ENCODE measurements at places on chromosomes 7 and 10.

DNA sequence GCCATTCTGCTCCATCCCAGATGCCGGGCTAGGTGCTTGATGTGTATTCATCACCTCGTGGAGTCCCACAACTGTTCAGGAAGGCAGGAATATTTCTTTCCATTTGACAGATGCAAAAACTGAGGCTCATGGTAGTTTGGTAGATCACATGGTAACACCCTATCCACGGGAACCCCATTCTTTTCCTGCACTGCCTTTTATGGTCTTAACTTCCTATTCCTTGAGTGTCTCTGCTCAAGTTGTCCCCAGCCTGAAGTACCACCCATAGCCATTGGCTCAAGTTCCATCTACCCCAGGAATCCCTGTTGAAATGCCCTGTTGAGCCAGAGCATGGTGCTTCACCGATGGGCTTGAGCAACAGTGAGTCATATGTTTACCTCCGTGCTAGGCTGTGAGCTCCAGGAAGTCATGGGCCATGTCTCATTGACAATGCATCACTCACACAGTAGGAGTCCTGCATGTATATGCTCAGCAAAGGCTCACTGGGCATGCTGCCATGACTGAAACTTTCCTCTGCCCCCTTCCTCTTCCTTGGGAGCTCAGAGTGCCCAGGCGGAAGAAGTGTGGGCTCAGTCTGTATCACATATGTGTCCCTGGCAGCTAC, 71.7 kb upstream of the ADAM12 start:
- DNase-seq = peak; percentile 57

GRCh38 chr10:18122753-18123152, 17.5 kb upstream of the CACNB2 start:
- DNase-seq = no peak

DNA sequence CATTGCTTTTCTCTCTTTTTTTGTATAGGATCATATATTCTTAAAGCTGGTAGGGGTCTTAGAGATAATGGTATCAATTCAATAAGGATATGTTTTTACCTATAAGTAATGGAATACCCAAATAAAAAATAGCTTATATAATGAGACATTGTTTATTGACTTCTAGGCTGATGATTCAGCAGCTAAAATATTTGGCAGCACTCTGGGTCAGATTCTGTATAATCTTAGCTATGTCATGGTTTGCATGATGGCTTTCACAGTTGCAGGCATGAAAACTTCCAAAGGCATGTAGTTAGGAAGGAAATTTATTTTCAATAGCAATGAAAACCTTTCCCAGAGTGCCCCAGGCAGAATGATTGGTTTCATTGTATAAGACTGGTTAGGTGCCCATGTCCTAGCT, 32.1 kb upstream of the A1CF start:
- no peak for DNase-seq

- no peak for DNase-seq
Measured at GRCh38 chr10:96257944-96258343, 13.4 kb downstream of the BLNK start.

GRCh38 chr7:134565643-134566136, 16.8 kb downstream of the AKR1B15 start:
- DNase-seq = peak; percentile 49

- no peak for DNase-seq
Measured at GRCh38 chr10:33773886-33774480, 439.5 kb upstream of the NRP1 start.

GRCh38 chr7:67593794-67594193, 597.2 kb downstream of the TYW1 start:
- DNase-seq = no peak

DNA sequence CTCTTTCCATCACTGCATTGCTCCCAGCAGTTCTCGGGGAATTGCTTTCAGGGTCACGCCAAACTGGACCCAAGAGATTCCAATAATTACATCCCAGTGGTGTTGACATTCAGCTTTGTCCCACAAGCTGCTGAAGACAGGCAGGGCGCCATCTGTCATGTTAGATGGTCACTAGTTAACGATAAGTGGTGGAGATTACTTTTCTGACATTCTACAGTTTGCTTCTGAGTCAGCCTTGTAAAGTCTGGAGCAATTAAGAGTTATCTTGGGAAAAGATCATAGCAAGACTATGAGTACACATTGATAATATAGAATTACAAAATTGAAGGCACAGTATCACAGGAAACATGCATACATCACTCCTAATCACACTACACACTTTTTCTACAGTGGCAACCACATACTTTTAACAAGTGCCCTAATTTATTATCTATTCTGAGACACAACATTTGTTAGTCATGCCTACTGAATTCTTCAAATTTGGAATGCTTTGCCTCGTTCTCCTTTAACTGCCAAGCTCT, 41.9 kb downstream of the SEMA3C start:
- DNase-seq = no peak

DNA sequence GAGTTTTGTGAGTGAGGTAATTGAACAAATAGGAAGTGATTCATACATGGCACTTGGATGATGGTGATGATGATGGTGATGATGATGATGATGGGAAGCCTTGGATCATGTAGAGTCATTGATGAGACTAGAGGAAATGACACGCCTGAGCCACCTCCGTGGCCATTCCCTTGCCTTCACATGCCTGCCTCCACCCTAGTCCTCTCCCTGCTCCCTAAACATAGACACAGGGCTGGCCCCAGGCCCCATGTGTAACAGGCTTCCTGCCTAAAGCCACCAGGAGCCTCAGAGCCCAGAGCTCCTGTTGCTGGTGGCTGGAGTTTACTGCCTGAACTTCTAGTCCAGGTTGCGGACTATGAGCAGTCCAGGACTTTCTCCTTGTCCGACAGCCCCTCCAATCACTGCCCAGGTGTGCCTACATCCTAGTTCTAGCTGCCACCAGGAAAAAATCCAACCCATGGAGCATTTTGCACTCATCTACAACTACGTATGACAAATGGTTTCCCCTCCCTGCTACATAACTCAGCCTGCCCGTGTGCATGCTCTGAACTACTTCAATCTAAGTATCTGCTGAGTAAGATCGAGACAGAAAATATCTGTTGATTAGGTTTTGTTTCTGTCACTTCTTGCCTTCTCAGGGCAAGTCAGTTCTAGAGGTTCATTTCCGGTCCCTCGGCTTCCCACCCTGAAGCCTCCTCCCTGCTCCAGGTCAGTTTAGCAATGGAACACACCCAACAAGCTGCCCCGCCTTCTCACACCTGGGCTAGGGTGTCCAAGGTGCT, 35.5 kb upstream of the KDM7A start:
- no peak for DNase-seq

GRCh38 chr10:76974017-76974691, 663.5 kb downstream of the KCNMA1 start:
- DNase-seq = peak; percentile 27

DNA sequence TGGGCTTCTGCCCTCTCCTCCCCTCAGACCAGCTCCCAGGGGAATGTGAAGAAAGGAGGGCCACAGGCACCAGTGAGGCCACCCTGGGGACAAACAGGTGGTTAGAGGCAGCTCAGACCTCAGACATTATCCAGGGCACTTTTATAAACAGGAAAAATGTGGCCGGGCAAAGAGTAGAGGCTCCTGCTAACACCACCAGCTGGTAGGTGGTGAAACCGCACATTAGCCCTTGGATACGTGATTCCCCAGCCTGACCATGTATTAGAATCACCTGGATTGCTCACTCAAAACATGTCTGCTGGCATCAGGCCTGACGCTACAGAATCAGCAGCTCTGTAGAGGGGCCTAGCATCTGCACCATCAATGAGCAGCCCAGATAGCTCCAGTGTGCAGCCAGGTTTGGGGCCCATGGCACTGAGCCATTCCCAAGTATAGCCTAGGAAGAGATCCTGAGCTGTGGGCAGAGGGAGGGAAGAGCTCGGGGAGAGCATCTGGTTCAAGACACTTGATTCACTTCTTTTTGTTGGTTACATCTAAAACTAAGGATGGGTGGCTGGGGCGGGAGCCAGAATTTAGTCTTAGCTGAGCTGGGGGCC, 37.1 kb downstream of the GPR26 start:
- no peak for DNase-seq

GRCh38 chr10:14141283-14141682, 189.4 kb downstream of the FRMD4A start:
- no peak for DNase-seq

DNA sequence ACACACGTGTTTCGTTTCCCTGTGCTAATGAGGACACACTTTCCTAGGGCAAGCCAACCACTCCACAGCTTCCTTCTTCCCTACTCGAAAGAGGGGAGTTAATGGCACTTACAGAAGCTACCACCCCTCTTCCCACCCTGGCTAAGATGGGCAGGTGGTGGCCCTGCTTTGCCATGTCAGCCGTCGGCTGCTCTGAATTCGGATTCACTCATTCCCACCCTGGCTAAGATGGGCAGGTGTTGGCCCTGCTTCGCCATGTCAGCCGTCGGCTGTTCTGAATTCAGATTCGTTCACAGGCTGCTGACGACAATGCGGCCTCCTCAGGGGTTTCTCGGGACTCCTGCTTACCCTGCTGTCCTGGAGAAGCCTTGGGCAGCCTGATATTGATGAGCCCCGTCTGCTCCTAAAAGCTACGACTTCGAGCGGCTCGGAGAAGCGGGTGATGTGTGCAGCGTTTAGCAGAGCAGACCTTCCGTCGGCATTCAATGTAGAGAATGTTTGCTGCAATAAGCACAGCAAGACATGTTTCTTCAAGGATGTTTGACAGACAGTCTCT, 56.2 kb upstream of the PPP2R2D start:
- no peak for DNase-seq

GRCh38 chr10:32241946-32242345, 105.0 kb downstream of the EPC1 start:
- no peak for DNase-seq

DNA sequence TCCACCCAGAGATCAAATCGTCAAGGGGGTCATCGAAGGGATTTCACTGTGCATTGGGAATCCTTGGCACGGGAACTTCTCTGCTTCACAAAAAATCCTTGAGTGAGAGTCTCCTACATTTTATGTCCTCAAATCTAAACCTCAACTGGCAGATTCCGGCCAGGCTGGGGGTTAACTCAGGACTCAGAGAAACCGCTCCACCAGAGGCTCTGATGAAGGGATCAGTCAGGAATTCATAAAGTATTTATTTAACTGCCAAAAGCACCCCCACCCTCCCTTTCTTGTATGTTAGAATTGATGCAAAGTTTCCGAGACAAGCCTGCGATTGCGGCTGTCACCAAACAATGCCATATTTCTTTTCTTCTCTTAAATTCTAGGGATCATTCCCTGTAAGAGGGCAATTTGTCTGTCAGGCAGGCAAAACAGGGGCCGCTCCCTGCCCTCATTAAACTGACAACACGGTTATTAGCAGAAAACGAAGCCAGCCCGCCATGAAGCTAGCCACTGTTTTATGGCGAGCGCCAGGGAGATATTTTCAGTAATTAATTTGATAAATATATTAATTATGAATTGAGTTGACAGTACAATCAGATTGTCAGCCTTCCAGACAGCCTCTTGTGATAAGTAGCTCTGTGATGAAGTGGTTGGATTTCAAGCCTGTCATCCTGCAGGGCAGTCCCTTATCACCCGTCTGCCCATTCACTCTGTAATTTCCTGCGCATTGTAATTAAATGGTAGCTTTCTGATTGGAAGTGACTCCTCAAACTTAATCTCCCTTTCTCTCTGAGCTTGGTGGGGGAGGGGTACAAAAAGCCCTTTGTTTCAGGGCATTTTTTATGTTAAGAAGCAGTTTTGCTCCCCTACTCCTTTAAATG, 153.0 kb upstream of the GPR26 start:
- no peak for DNase-seq

GRCh38 chr10:104447906-104448305, 94.3 kb downstream of the CFAP58 start:
- DNase-seq = no peak

GRCh38 chr7:79741684-79742083, 288.2 kb upstream of the MAGI2 start:
- DNase-seq = no peak

GRCh38 chr7:98641646-98642500, 24.8 kb downstream of the NPTX2 start:
- no peak for DNase-seq

DNA sequence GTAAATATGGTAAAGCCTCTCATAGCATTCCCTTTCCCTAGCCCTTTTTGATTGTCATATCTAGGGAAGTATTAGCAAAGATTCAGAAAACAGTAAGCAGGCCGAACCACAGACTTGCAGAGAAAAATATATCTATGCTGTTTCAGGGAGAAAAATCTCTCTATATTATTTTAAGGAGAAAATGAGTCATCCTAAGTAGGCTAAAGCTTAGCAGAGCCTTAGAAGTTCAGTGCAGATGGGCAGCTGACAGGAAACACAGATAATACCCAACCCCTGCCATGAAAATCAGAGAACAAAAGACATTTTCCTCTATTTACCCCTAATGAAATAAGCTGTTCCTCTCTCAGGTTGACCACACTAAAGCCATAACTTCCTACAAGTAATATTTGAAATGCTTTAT, 16.5 kb downstream of the C1QL3 start:
- no peak for DNase-seq

DNA sequence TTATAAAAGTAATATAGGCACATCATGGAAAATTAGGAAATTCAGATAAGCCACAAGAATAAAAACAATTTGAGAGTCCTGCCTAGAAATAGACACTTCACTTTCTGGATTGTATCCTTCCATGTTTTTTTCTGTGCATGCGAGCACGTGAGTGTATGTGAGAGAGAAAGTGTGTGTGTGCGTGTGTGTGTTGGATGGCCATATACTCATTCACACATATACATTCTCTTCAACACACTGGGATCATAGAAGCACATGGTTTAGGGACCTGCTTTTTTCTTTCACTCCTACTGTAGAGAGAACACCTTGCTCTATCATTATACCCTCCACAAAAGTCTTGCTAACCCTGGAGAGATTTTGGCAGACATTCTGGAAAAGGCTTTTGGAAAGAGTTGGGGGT, 7.5 kb downstream of the FFAR4 start:
- DNase-seq = no peak

- DNase-seq = no peak
Measured at GRCh38 chr10:11795101-11795920, 27.8 kb upstream of the PROSER2 start.

DNA sequence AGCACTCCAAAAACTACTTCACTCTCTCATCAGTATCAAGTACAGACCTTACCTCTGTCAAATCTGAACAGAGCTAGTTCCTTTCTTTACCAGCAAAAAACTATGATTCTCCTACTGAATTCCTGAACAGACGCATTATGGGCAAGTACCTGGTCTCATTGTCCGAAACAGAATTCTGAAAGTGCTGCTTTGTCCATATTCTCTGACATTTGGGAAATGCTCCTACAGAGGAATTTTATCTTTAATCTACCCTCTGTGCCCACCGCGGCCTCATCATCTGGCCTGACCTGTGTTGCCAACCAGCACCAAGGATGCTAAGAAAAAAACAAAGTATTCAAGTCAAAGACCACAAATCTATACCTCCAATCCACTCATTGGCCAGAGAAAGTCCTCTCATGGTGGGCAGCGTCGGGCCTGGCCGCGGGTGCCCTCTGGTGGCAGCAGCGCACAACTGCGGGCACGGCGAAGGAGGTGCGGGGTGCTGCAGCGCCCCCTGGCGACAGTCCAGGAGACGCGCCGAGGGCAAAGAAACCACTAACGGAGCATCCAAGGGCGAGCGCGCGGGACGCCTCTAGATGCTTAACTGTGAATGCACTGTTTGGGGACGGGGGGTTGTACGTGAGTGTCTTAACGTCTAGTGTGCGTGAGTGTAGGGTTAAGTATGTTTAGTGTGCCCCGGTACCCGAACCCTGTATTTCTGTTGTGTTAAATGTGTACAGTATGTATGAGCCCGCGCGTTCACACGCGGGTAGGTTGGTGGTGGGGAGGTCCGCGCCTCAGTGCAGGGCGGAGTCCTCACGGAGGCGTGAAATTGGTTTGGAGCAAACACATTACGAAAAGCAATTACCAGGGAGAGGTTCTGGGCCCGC, 5.0 kb upstream of the GBX1 start:
- DNase-seq = peak; percentile 19

GRCh38 chr7:17690030-17690429, 250.3 kb downstream of the SNX13 start:
- DNase-seq = peak; percentile 57

GRCh38 chr7:41217306-41217705, 485.6 kb downstream of the INHBA start:
- DNase-seq = no peak

All from AG09319 (cell line).